Activated T-helper 9 cell treated with anti-CD3 and anti-CD28 coated beads, Interleukin-2, amount 50 U/mL, for 16 hours (primary cell): ENCODE measurements at places on chromosomes 5 and 9.

DNA sequence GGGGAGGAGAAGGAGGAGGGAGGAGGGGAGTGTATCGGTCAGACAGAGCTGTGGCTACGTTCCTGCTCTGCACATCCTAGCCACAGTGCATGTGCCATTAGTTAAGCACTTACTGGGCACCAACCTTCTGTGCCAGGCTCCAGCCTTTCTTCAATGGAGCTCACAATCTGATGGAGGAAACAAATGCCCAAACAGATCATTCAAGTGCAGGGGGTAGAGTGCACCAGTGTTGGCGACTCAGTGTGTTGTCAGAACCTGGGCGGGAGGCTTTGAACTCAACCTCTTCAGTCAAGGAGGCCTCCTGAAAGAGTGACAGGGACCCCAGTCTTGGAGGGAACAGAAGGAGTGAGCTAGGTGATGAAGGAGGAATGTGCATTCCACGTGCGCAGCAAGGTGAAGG lies 51.9 kb upstream of the SHB start:
- DNase-seq, result no peak

- DNase-seq, result no peak
These were observed 112.8 kb upstream of the EFNA5 start for GRCh38 chr5:107783551-107783950.

- no peak for DNase-seq
These were observed 2.6 kb upstream of the ENC1 start for GRCh38 chr5:74643111-74643562.

DNA sequence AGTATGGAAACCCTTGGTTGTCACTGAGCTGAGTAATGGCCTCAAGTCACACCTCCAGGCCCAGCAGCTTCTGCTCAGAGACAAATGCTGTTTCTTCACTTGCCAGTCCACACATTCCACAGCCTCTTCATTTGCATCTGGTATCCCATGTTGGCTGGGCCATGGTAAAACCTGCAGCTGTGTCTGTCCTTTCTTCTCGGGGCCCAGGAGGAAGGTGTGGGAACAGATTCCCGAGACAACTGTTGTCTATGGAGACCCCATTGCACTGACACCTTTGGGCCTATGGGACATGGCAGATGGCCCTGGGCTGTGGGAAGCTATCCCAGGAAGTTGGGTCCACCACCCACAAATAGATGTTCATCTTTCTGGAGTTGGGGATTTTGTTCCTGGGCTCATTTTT lies 85.1 kb downstream of the MACROH2A1 start:
- DNase-seq, result no peak

DNA sequence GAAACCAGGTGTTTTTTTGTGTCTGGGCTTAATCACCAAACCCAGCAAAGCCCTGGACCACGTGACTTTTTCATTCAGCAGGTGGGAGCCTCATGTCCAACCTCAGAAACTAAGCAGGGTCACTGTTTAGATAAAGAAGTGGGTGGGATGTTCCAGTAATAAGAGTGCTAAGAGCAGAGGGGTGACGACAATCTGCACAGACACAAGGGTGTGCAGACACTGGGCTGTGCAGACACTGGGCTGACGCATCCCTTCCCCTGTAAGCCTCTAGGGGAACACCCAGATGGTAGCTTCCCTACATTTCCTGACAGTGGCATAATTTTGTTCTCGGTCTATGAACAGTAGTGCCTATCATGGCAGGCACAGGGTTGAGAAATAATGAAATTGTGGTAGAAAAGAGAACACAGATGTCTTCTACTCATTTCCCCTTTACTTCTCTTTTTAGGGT lies 85.1 kb downstream of the SAXO1 start:
- DNase-seq, result no peak

- no peak for DNase-seq
These were observed 12.4 kb downstream of the KCNV2 start for GRCh38 chr9:2729721-2730120.

DNA sequence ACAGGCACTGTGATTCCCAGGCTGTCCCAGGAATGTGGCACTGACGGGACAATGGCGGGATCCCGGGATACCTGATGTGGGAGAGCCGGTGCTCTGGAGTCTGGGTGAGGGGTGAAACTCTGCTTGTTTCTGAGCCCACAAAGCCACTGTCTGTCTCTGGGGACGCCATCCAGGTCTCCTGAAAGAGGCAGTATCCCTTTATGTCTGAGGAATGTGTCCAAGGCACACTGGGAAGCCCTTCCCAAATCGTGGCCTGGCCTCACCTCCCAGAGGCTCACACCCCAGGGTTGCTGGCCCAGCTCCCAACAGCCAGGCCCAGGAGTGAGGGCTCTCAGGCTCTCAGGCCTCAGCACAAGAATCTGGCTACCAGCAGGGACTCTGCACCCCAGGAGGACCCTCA lies 27.1 kb downstream of the ORM2 start:
- no peak for DNase-seq

- DNase-seq, result no peak
These were observed 88.9 kb upstream of the PRR16 start for GRCh38 chr5:120375248-120375647.

GRCh38 chr5:160500786-160501779 lies 79.4 kb downstream of the PTTG1 start:
- no peak for DNase-seq

GRCh38 chr5:83331842-83332241 lies 139.7 kb upstream of the VCAN start:
- no peak for DNase-seq

GRCh38 chr9:126261584-126262356 lies 64.9 kb upstream of the MVB12B start:
- no peak for DNase-seq

DNA sequence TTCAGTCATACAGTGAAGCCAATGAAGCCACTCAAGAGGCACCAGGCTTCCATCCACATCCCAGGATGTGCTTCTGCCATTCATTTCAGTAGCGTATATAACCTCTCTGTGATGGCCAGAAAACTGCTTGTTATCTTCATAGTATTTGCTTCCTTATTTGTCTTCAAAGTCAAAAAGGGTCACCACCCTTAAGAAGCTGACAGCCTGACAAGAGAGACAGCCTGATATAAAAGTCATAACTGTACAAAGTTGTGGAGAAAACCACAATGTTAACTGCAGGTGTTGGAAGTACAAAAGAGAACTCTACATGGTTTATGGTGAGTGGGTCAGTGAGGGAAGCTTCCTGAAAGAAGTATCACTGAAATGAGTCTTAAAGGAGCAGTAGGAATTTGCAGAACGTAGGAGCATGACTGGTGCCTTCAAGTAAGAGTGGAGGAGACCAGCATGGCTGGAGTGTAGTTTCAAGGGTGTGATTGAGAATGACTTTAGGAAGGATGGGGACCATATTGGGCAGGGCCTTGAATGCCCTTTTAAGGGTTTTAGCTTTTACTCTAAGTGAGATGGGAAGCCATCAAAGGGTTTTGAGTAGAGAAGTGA lies 33.7 kb downstream of the NIM1K start:
- no peak for DNase-seq

GRCh38 chr5:157165261-157165660 lies 803 bp downstream of the GARIN3 start:
- no peak for DNase-seq
